Esophagus squamous epithelium (tissue), 5 donors: ENCODE measurements at places on chromosomes 5 and 9.

DNA sequence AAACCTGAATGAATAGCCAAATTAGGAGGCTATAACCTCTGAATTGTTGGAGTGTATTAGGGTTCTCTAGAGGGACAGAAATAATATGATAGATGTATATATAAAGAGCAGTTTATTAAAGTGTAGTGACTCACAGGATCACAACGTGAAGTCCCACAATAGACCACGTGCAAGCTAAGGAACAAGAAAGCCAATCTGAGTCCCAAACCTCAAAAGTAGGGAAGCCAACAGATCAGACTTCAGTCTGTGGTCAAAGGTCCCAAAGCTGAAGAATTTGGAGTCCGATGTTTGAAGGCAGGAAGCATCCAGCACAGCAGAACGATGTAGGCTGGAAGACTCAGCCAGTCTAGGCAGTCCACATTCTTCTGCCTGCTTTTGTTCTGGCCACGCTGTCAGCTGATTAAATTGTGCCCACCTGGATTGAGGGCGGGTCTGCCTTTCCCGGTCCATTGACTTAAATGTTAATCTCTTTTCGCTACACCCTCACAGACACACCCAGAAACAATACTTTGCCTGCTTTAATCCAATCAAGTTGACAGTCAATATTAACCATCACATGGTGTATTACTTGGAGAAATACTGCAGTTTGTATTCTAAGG lies 550.6 kb downstream of the CDH10 start:
- DNase-seq = no peak

GRCh38 chr5:16768184-16768583 lies 151.4 kb upstream of the RETREG1 start:
- no peak for DNase-seq

- no peak for DNase-seq
Measured at GRCh38 chr5:84253946-84254345, 130.7 kb downstream of the EDIL3 start.

DNA sequence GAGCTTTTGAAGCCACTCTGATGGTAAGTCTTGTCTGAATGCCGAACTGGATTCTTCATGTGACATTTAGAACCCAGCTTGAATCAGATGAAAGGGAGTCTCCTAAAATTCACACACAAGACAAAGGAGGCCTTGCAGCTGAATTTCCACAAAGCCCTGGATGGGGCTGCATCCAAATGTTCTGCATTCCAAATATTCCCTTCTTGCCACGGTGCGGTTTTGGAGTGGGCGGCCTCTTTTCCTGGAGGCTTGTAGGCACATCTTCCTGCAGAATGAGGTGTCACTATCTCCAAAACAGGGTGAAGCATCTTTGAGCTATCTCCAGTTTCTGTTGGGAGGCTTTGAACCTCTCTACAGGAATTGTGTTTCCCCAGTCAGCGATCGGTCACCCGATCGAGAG lies 342.7 kb downstream of the ARHGEF28 start:
- DNase-seq = no peak

GRCh38 chr9:98652741-98653140 lies 56.0 kb downstream of the GABBR2 start:
- DNase-seq = no peak

- no peak for DNase-seq
Measured at GRCh38 chr5:171725205-171725601, 60.4 kb upstream of the SMIM23 start.

DNA sequence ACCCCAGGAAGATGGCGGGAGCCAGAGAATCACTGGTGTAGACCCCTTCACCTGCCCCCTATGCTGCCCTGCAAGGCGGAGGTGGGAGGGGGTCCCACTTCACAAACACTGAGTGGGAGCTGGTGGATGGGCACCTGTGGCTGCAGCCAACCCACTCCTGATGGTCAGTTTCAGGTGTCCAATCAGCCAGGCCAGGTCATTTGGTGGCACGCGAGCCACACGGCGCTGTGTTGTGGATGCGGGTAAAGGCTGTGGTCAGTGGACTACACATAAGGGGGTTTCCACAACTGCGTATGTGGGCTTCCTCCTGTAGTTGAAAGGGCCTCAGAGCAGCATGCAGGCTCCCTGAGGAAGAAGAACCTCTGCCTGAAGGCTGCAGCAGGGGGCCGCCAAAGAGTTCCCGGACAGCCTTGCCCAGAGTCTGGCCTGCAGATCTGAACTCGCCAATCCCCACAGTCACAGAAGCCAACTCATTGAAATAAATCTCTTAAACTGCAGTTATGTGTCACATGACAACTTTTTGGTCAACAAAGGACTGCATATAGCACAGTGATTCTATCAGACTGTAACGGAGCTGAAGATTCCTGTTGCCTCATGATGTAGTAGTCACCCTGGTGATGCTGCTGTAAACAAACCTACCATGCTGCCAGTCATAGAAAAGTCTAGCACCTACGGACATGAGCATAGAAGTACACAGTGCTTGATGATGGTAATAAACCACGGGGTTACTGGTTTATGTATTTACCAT lies 284.7 kb upstream of the IRX2 start:
- DNase-seq = no peak

DNA sequence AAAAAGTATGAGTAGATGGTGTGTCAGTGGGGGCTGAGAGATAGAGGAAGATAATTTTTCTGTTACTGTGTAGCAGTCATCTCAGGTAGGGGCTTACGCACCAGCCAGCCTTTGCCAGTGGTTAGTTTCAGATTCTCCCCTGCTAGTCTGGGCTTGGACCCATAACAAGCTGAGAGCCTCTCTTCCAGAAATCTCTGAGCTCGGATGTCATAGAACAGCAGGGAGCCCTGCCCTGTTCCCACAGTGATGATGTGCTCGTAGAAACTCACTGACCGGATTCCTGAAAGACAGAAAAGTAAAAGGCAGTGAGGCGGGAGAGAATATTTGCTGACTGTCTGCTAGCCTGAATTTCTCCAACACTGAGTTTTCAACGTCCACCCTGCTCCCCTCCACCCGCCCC lies 37.2 kb downstream of the DCAF12 start:
- DNase-seq = no peak

GRCh38 chr5:86885489-86886230 lies 267.9 kb downstream of the COX7C start:
- DNase-seq = no peak

GRCh38 chr9:89969156-89969675 lies 364.4 kb downstream of the GADD45G start:
- DNase-seq = no peak

GRCh38 chr5:102226321-102226720 lies 69.8 kb downstream of the SLCO4C1 start:
- no peak for DNase-seq

- DNase-seq = no peak
Measured at GRCh38 chr9:85515021-85515420, 226.7 kb downstream of the AGTPBP1 start.

DNA sequence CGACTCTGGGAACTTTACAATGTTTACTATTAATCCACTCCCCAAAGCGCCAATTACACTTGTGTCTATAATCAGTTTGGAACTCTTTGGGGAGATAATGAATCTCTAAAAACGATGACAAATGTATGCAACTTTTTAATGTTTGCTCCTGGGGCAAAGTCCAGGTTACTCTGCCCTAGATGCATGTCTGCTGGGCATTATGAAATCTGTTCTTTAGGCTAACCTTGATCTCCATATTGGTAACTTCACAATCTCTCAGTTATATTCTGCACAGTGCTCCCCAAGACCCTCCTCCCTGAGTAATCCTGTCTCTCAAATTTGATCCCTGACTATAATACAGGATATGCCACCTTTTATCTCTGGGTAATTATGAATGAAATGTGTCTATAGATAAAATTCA lies 152.2 kb upstream of the TRPM3 start:
- DNase-seq = no peak

DNA sequence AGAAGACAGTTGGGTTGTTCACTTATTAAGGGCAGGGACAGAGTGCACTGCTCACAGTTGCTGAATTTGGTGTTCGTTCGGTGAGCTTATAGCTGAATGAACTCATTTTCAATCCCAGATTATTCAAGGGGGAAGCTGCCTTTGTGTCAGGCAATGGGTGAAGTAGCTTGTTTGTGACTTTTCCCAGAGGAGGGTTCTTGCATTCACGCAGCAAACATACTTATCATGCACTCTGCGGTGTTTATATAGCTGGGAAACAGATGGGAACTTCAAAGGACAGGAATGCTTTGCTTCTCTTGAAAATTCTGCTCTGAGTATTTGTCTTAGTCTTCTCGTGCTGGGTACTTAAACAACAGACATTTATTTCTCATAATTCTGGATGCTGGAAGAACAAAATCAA lies 64.7 kb upstream of the ABCA1 start:
- DNase-seq = no peak

DNA sequence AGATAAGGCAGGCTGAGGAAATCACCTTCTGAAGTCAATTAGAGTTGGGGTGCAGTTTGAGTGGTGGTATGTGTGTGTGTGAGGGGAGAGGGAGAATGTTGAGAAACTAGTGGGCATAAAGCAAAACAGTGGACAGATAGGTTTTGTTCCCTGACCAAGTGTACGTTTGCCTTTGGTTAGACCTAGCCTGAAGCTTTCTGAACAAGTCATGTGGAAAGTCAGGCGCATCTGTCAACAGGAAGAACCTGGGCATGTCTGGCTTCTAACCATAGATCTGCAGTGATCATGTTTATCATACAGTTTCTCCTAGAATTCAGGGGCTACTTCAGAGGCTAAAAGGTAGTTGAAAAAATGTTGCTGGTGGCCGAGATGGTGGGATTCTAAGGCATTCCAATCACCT lies 143.2 kb upstream of the PCA3 start:
- no peak for DNase-seq

GRCh38 chr9:29211580-29212396 lies 1638.5 kb upstream of the C9orf72 start:
- DNase-seq = no peak

DNA sequence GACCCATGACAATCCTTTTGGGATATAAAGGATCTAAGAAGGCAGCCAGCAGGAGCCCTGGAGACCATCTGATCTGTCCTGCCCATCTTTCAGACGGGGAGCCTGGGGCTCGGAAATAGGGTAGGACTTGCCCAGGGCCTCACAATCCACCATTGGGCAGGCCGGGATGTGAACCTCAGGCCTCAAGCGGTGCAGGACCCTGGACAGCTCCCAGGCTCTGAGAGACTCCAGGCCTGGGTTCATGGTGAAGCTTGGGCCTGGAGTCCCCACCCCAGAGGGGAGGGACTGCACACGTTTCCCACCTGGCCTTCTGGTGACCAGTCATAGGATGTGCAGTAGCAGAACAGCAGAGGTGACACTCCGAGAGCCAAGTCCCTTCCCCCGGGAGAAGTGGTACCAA lies 36.6 kb upstream of the RAPGEF1 start:
- no peak for DNase-seq

DNA sequence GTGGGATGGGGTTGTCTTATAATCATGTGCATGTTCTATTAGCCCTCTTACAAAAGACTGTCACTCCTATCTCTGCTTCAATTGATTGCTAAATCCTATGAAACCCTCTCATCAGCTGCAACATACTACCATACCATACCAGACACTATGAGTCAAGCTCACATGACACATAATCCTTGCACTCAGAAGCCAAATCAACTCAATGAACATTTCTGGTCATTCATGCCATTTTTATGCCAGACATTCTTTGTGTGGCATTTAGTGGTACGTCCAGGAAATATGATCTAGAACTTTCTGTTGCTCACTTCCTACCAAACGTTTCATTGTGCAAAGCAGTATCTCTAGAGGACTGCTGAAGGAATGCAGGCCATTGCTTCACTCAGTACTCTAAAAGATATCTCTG lies 159.2 kb upstream of the GNA14 start:
- DNase-seq = no peak

- no peak for DNase-seq
Measured at GRCh38 chr9:81570083-81570482, 119.3 kb downstream of the TLE1 start.

DNA sequence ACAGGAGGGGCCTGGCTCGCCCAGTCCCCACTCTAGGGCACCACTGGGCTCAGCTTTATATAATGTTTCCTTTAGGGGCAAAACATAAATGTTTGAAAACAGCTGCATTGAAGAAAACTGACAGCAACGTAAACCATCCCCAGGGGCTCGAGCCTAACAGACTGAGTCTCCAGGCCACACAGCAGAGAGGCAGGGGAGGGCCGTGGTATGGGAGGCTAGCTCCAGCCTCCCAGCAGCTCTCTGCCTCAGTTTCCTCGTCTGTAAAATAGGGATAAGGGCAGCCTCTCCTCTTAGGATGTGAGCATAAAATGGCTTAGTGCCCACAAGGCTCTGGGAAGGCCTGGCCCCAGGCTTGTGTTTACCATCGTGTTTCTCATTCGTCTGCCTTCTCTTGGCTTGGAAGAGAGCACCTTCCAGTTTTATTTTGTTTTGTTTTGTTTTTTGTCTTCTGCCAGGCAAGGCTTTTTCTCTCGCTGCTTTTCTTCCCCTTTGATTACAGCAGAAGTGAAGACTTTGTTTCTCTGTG lies 2.7 kb downstream of the ANKRD33B start:
- DNase-seq = no peak

GRCh38 chr5:1523480-1523792 lies 324 bp downstream of the LPCAT1 start:
- no peak for DNase-seq

DNA sequence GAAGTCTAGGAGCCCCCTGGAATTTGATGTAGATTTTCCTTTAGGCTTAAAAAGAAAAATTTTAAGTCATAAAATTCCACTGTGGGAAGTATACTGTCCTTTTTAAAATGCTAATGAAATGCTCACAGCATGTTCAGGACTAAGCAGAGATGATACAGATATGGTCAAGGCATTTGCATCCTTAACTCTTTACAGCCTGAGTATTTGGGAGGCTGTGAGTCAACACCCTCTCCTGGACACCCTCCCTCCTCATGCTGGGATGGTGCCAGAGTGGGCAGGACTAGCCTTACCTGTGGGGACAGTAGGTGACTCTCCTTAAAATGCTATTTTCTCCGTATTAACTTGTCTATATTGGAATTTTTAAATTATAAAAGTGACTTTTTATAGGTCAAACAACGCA lies 197.4 kb upstream of the ELL2 start:
- DNase-seq = no peak

- DNase-seq = no peak
Measured at GRCh38 chr5:174516741-174517140, 207.6 kb upstream of the MSX2 start.

DNA sequence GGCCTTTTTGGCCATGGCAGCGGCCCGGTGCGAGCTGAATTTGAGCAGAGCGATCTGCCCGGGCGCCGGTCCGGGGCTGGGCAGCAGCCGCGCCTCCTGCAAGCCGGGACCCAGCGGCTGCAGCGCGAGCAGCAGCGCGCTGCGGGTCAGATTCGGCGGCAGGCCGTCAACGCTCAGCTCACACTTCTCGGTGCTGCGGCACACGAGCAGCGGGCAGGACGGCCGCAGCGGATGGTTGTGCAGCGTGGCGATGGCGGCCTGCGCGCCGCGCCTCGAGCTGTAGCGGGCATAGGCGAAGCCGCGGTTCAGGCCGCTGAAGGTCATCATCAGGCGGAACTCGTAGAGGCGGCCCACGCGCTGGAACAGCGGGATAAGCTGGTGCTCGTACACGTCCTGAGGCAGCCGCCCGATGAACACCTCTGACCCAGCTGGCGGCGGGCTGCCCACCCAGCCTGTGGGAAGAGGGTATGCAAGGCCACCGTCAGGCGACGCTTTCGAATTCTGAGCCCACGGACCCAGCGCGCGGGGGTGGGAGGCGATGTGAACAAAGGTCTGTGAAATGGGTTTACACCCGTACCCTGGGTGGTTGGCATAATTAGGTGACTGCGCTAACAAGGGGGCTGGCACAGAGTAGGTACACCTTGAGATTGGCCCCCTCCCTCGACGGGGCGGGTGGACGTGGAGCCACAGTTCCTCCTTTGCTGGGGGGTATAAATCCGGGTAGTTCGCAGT lies 755 bp downstream of the DND1 start:
- no peak for DNase-seq

GRCh38 chr5:127330116-127330515 lies 39.5 kb downstream of the MEGF10 start:
- DNase-seq = no peak
